ENCODE measurements at places on chromosomes 4 and X.

DNA sequence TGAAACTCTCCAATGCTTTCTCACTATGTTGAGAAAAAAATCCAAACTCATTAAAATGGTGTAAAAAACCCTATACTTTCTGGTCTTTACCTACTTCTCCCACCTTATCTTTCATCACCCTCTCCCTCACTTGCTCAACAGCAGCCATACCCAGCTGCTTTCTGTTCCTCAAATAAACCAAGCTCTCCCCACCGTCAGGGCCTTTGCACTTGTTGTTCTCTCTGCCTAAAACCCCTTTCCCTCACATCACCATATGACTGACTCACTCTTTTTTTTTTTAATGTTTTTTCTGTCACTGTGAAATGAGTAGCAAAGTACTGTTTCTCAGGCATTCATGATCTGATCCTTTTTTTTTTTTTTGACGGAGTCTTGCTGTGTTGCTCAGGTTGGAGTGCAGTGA is 122.3 kb upstream of the TMEM164 start:
- DNase-seq, result no peak

GRCh38 chr4:16757080-16757521 is 141.3 kb downstream of the LDB2 start:
- no peak for DNase-seq

DNA sequence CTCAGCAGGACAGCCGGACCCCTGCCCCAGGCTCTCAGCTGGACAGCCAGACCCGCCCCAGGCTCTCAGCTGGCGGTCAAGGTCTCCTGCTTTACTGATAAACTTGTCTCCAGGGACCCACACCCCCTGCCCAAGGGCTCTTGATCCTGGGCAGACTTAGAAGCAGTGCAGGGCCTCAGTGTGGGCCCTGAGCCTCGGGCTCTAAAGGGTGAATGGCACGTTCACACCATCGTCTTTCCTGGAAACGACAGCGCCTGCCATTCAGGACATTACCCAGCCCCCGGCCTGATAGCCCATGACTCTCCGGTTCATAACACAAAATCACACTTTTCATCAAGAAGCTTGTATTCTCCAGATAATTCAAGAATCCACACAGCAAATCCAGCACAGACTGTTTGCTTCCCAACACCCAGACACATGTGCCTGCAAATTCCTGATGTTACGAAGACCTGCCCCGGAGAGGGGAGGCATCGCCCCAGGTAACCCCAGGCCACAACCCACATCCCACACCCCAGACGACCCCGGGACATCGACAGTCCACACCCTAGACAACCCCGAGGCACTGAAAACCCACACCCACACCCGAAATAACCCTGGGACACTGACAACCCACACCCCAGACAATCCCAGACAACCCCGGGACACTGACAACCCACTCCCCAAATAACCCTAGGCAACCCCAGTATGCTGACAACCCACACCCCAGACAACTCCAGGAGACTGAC is 136.8 kb downstream of the FAM53A start:
- DNase-seq, result no peak

- DNase-seq, result no peak
Observed at GRCh38 chrX:19964017-19964710, 26.7 kb downstream of the BCLAF3 start.

GRCh38 chrX:10615931-10616774 is 4.2 kb downstream of the MID1 start:
- DNase-seq, result no peak

GRCh38 chr4:77671051-77671450 is 65.4 kb downstream of the CXCL13 start:
- DNase-seq, result no peak

- no peak for DNase-seq
Observed at GRCh38 chrX:107619885-107620322, 8.4 kb upstream of the PRPS1 start.

DNA sequence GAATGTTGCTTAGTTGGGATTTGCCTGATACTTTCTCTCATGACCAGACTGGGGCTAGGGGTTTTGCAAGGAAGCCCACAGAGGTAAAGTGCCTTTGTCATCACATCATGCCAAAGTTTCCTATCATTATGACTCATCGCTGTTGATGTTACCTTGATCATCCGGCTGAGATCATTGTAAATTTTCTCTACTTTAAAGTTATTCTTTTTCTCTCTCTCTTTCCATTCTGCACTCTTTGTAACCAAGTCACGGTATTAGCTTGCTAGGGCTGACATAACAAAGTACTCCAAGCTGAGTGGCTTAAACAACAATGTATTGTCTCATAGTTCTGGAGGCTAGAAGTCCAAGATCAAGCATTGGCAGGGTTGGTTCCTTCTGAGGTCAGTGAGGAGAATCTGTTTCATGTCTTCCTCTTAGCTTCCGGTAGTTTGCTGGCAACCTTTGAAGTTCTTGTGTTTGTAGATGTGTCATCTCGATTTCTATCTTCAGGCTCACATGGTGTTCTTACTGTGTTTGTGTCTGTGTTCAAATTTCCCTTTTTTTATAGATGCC is 113.0 kb downstream of the DTHD1 start:
- DNase-seq, result no peak

GRCh38 chrX:152930516-152930915 is 32.6 kb downstream of the ZNF185 start:
- no peak for DNase-seq

GRCh38 chrX:52979993-52980392 is 21.7 kb upstream of the FAM156A start:
- DNase-seq, result no peak

- DNase-seq, result no peak
Observed at GRCh38 chr4:142353149-142353738, 492.9 kb downstream of the INPP4B start.

- DNase-seq, result no peak
Observed at GRCh38 chr4:5203993-5204310, 152.7 kb downstream of the STK32B start.

DNA sequence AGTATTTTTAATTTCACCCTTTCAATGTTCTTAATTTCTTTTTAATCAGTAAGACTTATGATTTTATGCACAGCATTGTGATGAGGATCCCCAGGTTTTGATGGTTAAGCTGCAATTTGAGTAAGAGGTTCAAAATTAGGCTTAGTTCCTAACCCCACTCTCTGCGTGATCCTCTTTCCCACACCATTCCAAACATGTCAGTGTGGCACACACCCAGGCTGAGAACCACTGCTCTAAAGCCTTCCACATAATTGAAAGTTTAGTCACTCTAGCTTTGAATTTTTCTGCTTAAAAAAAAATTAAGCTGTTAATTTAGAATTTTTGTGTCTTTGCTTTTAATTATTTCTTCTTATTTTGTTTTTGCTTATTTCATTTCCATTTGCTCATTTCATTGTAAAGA is 68.8 kb upstream of the SLC7A11 start:
- no peak for DNase-seq

- DNase-seq, result no peak
Observed at GRCh38 chrX:153499876-153500275, 5.1 kb downstream of the BGN start.

DNA sequence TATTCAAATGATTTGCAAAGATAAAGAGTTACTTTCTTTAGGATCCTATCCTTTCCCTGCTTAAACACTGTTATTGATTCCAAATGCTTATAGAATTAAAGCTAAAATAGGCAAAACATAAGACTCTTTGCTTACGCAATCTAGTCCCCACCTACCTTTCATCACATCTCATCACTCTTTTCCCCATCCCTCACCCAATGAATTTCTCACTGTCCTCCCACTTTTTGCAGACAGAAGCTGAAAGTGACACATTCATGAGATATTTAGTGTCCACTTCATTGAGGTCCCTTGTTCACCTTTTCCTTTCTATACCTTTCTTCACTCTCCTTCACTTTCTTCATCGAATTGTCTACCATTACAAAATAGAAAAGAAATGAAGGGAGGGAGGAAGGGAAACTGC is 424 bp downstream of the SATL1 start:
- DNase-seq, result no peak

DNA sequence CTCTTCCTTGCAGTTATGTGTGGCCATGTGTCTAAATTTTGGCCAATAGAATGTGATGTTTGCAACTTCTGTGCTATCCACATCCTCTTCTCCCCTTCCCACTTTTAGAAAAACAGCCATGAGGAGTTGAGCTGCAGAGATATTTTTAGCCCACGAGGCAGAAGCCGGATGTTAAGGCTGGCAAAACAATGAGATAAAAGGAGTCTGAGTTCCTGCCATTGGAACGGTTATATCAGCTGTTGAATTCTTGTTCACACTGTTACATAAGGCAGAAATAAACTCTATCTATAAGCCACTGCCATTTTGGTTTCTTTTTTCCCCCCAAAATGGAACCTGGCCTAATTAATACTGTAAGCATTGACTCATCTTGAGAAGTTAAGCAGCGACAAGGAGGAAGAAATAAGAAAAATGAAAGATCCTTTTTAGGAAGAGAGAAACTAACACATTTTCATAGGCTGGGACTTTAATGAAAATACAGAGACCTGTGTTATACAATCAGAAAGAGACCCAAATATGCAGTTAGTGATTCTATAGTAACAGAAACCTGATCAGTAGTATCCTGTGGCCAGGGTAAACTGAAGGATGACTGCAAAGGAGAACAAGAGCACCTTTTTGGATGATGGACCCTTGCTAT is 200.5 kb downstream of the INPP4B start:
- DNase-seq, result no peak

DNA sequence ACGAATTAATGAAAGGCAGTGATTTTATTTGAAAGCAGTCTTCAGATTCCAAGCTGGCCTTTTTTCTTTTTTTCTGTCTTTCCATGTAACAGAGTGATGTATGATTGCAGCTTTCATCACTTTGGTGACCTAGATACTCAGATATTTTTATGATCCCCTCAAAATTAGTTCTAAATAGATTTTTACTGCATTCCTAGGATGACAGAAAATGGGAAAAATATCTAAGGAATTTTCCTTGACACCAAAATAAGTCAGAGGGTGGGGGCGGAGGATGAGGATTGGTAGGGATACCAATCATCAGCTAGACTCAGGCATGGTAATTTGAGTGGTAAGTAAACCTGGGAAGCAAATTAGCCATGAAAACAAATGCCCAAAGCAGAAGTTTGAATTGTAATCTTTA is 11.9 kb upstream of the HMGB2 start:
- no peak for DNase-seq
